ENCODE measurements at places on chromosomes 11 and 22. TPM values are rescaled to one million over a fixed set of nuclear protein-coding genes. Genes with fewer than 3 reads are reported as not detected.

The HEPN1 gene
- not detected for total RNA-seq

The CNTF gene
- 0.93 TPM for total RNA-seq

The GAL gene
- 0.58 TPM for total RNA-seq

The LRRC4C gene
- 0.41 TPM for total RNA-seq

The GRK3 gene
- 3.8 TPM for total RNA-seq

The KCNK7 gene
- 0.85 TPM for total RNA-seq

The USP2 gene
- total RNA-seq, result 135 TPM

DNA sequence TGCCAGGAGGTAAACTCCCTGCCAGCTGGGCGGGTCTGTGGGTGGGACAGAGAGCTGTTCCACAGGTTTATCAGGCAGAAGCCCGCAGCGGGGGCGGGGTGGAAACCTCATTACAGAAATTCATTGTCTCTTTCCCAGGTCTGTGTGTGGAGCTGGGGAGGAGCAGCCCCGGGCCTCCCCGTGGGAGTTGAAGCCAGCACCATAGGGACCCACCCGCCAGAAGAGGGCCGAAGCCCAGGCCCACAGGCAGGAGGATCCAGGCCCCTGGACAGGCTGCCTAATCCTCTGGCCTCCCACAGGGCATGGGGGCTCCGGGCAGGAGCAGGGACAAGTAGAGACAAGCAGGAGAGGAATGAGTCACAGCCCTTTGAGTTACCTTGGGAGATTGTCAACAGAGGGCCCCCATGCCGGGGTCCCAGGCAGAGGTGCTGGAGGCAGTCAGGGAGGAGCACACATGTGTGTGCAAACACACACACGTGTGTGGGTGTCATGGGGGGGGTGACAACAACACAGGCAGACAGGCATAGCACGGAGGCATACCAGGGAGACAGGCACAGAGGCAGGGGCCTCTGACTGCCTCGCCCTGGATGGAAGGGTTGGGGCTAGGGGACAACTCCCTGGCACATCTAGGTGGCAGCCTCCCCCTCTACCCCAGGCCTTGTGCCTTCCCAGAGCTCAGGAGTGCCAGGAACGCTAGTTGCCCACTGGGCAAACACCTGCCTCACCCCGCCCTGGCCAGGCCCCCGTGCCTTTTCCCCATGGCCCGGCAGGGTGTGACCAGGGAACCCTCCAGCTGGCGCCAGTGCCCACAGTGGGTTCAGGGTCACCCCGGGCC, 1.4 kb downstream of the CDC42BPG start:
- no peak for DNase-seq

- no peak for DNase-seq
These were observed 16.6 kb upstream of the RAB1B start for GRCh38 chr11:66251809-66252208.

DNA sequence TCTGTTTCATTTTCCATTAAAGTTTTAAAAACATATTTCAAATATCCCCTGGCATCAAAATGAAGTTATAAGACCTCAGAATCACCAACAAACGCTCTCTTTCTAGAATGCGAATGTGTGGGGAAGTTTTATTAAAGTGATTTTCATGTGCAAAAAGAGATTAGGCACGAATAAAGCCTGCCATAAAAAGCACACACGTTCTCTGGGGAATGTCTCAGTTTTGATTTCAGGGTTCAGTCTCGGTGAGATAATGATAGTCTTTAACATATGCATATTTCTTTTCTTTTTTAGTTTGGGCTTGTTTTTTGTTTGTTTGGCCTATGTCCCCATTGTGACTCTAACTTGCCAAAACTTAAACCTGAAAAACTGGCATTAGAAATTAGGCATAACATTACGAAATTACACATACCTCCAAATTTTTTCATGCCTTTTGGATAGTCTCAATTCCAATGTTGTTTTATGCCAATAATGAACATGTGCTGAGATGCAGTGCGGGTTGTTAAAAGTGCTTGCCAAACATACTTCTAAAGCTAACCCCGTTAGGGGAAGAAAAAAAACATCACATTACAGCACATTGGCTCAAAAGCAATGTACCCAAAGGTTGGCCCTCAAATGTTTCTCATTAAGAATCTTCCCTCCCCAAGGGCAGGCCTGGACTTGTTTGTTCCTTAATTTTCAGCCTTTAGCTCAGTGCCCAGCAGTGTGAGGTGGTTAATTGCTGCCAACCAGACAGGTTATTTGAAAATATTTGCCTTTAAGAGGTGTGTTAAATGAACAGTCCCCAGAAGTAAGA, 33.2 kb upstream of the FBLN1 start:
- DNase-seq, result no peak

GRCh38 chr11:2265854-2266585, 4.4 kb downstream of the ASCL2 start:
- no peak for DNase-seq

- DNase-seq, result no peak
These were observed 67.0 kb upstream of the MTNR1B start for GRCh38 chr11:92902417-92902816.

GRCh38 chr22:24968066-24968561, 15.6 kb downstream of the KIAA1671 start:
- DNase-seq, result no peak

DNA sequence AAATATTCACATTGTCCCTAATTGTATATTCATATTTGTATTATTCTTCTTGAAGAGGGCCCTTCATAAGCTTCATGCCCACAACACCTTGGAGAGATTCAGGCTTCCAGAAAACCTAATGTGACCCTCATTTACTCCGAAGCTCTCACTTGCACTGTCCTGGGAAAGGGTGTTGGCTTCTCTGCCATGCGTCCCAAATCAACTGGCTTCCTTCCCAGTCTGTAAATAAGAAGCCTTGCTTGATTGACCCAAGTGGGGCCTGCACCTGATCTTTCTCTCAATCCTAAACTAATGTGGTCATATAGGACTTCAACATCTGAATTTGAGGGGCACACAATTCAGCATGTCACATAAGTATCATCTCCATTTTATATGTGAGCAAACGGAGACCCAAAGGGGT, 40.5 kb upstream of the ZBTB16 start:
- no peak for DNase-seq

- DNase-seq, result no peak
These were observed 12.3 kb downstream of the PDGFD start for GRCh38 chr11:104151404-104152204.

GRCh38 chr11:66820381-66820780, 22.9 kb upstream of the RCE1 start:
- DNase-seq, result no peak

DNA sequence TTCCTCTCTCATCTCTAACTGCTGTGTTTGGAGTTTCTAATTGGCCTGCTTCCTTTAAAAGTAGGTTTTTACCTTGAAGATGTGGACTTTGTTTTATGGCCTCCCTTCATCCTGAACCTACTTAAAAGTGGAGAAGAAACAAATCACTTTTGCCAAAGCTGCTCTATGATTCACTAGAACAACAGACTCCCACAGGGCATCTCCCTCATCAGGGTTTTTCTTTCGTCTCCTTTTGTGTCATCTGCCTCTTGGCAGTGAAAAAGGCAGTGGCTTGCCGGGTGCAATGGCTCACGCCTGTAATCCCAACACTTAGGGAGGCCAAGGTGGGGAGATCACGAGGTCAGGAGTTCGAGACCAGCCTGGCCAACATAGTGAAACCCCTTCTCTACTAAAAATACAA, 186.6 kb upstream of the MTNR1B start:
- DNase-seq, result no peak

GRCh38 chr22:43999378-43999777, 24.7 kb upstream of the PARVB start:
- DNase-seq, result no peak

- DNase-seq, result no peak
These were observed 22.1 kb downstream of the GGTLC2 start for GRCh38 chr22:22666307-22667091.

DNA sequence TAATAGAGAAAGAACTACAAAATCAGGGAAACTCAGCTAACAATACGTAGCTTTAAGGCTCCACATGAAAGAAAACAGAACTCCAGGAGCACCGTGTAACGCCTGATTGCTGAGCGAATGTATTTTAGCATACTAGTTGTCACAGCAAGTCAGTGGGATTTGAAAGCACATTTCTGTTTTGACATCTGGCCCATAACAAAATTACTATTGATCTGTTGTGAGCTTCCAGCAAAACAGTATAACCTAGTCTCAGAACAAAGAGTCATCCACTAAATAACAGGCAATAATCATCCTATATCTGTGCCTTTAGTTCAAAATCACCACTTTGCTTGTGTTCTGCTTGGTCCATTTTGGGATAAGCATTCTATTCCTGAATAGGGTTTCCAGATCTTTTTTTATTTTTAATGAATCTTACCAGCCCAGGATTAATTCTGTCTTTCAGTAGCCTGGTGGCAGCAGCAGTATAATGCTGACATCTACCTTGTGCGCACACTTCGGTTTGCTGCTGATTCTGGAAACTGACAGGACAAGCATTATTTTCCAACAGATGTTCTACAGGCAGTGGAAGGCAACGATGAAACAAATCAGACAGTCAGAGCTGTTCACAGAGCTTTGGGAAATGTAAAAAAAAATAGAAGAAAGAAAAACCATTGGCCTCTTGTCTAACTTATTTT, 66.2 kb downstream of the CADM1 start:
- no peak for DNase-seq

DNA sequence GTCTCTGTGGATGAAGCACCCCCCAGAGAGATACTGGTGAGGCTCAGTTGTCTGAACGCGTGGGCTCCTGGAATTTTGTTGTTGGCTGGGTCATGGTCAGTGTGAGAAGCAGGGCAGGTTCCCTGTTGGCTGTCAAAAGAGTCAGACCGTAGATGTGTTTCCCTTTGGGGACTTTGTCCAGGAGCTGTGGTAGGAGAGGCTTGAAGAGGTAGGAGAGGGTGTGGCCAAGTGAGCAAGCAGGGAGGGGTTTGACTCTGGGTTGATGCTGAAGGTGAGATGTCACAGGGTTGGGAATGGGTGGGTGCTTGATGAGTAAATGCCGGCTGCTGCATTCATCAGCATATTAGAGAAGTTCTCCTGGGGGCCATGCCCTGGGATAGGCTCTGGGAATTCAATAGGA, 803.2 kb downstream of the TBC1D22A start:
- DNase-seq, result no peak

DNA sequence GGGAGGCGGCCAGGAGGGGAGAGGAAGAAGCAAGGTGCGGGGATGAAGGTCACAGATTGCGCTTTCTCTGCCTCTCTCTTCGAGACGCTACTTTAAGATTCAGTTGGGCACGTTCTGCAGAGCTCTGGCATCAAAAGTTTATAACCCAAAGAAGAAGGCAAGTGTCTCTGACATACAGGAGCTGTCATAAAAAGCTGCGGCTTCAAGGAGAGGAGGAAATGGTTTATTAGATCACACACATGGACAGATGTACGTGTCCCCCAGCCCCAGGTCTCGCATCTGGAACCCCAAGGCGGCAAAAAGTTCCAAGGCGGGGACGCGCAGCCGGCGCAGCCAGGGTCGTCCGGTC, 589.0 kb downstream of the OPCML start:
- DNase-seq, result no peak

- no peak for DNase-seq
These were observed 38.3 kb upstream of the SYT13 start for GRCh38 chr11:45324459-45324858.

GRCh38 chr22:34812631-34813030, 253.3 kb upstream of the ISX start:
- DNase-seq, result no peak

Data from left ventricle myocardium inferior (tissue), 1 donor.